ENCODE measurements at places on chromosomes 2 and 18.

DNA sequence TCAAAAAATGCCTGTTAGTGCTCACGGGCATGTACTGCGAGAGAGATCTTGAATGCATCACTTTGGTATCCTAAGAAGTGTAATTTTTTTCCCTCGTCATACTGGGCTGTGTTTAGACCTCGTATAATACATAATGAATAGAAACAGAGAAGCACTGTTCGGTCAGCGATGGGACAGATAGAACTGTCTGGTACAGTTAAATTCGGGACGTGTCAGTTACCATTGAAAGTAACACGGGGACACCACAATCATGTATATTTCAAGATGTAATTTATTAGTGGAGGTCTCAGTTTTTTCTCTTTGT lies 1.8 kb downstream of the PKP4 start:
- H3K27ac ChIP-seq = peak overlapping the region; percentile 97
- no peaks in the 10 kb centered on the region for H3K4me1 ChIP-seq
- no peak for DNase-seq

DNA sequence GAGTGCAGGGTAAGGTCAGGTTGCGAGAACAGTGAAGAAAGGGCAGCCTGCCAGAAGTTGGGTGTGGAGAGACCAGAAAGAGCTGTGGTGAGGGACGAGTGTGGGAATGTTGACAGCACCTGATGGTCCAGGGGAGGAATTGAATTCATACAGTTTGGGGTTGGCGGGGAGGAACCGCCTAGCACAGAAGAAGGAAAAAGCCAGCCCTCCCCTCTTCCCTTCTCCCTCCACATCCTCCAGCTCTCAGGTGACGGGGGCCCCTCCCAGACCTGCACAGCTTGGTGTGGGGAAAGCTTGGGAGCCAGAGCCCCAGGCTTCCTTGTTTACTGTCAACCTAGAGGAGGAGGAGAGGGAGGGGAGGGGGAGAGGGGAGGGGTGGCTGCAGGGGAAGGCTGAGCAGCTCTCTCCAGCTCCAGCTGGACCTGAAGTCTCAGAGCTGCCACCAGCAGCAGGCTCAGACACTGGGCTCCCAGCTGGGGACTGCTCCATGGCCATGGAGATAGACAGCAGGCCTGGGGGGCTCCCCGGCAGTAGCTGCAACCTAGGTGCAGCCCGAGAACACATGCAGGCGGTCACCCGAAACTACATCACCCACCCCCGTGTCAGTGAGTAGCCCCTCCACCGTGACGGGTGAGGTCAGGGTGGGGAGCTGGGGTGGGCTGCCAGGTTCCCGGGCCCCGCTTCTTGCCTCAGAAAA lies at the start of gene ATP6V1B1:
TSS of gene ATP6V1B1 (plus strand) at position 433 of the 697 bp plus-strand sequence. CDS start at position 488, 55 bp downstream.
- H3K4me3 ChIP-seq = no peak within 1 kb of the TSS
- no peak within 1 kb of the TSS for H3K27ac ChIP-seq
- peaks cover 16% of the 10 kb centered on the region for H3K27me3 ChIP-seq
- no peaks in the 10 kb centered on the region for H3K36me3 ChIP-seq
- no peaks in the 10 kb centered on the region for H3K4me1 ChIP-seq

DNA sequence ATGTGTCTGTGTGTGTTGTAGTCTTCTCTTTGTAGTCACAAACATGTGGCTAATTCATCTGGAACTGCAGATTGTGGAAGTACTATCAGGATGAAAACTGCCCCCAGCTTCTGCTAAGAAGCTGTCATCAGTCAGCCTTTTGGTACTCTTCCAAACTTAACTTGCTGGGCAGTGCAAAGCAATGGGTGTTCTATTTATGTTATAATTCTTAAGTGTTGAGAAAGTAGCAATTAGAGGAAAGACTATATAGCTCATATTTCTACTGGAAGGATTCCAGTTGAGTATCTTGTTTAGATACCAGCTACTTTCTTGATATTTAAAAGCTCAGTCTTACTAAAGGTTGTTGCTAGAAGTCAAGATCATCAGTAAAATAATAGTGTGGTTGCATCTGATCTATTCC lies 52.1 kb downstream of the SLC38A11 start:
- H3K36me3 ChIP-seq = no peaks in the 10 kb centered on the region
- H3K27ac ChIP-seq = no peak overlapping the region
- peaks cover 14% of the 10 kb centered on the region for H3K4me1 ChIP-seq
- no peak overlapping the region for H3K4me3 ChIP-seq
- DNase-seq = no peak

GRCh38 chr2:115491186-115491793 lies 1048.8 kb downstream of the DPP10 start:
- no peak overlapping the region for H3K27ac ChIP-seq
- no peak overlapping the region for H3K4me3 ChIP-seq
- H3K27me3 ChIP-seq = no peaks in the 10 kb centered on the region
- H3K4me1 ChIP-seq = no peaks in the 10 kb centered on the region
- DNase-seq = no peak

DNA sequence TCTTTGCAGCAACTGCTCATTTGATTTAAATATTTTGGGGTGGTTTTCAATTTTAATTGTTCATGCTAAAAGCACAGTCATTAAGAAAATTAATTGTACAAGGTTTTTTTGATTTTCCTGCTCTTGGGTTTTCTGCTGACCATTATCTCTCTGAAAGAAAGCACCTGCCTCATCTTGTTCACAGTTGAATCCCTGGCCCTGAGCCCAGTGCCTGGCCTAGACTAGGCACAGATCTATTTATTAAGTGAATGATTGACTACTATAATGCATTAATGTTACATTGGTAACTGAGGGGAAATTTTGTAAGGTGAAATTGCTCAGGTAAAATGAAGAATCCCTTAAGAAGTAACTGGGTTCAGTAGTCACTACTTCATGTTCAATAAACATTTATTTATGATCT lies 22.0 kb downstream of the IL1RL2 start:
- no peaks in the 10 kb centered on the region for H3K4me1 ChIP-seq
- no peak for DNase-seq
- H3K27me3 ChIP-seq = no peaks in the 10 kb centered on the region
- no peaks in the 10 kb centered on the region for H3K36me3 ChIP-seq
- no peak overlapping the region for H3K27ac ChIP-seq

DNA sequence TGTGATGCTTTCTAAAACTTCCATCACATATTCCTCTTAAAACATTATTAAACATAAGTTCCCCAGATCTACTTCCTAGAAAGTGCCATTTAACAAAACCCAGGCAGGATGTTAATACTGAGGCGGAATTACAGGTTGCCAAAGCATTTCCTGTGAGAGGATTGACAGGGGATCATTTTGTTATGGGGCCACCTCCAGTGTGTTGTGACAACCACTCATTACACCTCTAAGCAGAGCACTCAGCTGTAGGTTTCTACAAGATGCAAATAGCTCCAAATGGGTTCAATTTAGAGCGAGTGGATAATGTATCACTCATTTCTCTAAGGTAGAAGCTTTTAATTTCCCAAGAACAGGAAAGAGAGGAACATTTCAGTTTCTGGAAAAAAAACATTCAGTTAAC lies 1429.5 kb upstream of the ACVR2A start:
- DNase-seq = no peak
- no peaks in the 10 kb centered on the region for H3K36me3 ChIP-seq
- no peaks in the 10 kb centered on the region for H3K27me3 ChIP-seq
- H3K27ac ChIP-seq = no peak overlapping the region
- H3K4me1 ChIP-seq = no peaks in the 10 kb centered on the region
- H3K4me3 ChIP-seq = no peak overlapping the region

GRCh38 chr2:207676827-207677354 lies 34.5 kb upstream of the CCNYL1 start:
- H3K36me3 ChIP-seq = no peaks in the 10 kb centered on the region
- H3K4me1 ChIP-seq = peaks cover 16% of the 10 kb centered on the region
- no peaks in the 10 kb centered on the region for H3K27me3 ChIP-seq
